ENCODE measurements at places on chromosomes 1 and 21.

- DNase-seq, result no peak
Observed at GRCh38 chr1:69520326-69520725, 47.4 kb upstream of the LRRC7 start.

DNA sequence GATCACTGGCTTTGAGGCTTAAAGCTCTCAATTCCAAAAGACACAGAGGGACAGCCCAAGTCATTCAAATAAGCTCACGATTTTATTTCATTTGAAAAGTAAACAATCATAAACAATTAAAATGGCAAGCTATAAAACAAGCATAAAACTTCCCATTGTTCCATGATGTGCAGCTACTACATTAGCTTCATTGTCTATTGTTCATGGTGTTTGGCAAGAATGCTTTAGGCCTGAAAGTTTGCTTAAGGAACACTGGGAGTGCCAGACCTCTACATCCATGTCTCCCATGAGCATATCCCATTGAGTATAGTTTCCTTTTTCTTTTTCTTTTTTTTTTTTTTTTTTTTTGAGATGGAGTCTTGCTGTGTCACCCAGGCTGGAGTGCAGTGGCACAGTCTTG lies 286.1 kb upstream of the ESRRG start:
- no peak for DNase-seq

- DNase-seq, result peak; percentile 7
Observed at GRCh38 chr1:174740249-174740968, 259.3 kb upstream of the CACYBP start.

DNA sequence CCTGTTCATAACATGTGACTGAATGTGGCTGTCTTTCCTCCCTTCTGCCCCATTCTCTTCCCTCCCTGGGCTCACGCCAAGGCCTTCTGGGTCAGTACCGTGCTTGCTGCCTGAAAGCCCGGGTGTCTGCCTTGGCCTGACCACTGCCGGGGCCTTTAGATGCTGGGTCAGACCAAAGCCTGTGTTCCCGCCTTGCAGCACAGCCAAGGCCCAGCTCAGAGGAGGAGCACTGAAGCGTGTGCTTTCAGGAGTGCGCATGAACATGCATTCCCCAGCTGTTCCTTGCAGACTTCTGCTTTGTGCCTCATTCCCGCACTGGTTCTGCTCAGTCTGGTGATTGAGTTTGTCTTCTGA lies 27.0 kb upstream of the SARS1 start:
- no peak for DNase-seq

DNA sequence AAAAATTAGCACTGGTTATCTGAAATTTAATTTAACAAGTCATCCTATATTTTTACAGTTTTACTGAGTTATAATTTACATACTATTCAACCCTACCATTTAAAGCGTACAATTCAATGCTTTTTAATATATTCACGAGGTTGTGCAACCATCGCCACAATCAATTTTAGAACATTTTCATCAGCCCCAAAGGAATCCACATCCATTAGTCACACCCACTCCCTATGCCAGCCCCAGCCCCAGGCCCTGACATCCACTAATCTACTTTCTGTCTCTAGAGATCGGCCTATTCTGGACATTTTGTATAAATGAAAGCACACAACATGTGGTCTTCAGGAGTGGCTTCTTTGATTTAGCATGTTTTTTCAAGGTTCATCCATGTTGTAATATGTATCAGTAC lies 134.7 kb downstream of the PSMG1 start:
- DNase-seq, result peak; percentile 64

DNA sequence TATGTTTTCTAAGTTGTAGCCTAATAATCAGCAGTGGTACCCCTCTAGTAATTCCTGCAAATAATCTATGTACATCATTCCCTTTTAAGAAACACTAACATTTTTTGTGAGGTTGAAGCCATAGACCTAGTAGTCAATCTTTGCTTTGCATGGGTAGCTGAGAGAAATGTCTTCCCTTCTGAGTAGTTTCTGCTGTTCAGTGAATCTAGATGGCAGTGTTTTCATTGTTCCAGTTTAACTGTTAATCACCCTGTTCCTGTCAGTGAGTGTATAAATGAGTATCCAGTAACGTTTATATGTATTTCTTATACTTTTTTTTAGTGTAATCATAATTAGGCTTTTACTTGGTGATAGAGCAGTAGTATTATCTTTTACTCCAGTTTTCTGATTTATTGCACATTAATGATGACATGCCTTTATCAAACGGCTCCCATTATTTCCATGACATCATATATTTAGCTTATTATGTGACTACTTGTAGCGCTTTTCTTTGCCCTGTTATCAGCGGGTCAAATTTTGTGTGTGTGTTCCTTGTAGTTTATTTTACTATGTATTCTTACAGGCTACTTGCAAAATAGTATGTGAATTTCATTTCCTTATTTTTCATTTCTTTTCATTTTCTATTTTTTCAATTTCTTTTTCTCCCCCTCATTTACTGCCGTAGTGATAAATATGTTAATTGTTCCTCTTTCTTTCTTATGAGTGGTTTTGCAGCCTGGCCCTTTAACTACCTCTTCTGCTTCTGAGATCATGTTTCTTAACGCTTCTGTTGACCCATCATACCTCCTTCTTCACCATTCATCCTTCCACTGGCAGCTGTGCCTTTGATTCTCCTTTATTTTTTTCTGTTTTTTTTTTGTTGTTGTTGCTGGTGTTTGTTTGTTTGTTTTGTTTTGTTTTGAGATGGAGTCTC lies 18.8 kb downstream of the CEP350 start:
- no peak for DNase-seq

- DNase-seq, result no peak
Observed at GRCh38 chr1:97603776-97604175, 317.1 kb downstream of the DPYD start.

GRCh38 chr1:32742199-32742947 lies 39.8 kb upstream of the SYNC start:
- DNase-seq, result no peak

GRCh38 chr1:57423656-57424211 lies at the start of gene DAB1:
Gene DAB1 (minus strand): TSS chr1:57424060. CDS start chr1:57291030, 133,030 bp downstream.
- DNase-seq, result no peak

DNA sequence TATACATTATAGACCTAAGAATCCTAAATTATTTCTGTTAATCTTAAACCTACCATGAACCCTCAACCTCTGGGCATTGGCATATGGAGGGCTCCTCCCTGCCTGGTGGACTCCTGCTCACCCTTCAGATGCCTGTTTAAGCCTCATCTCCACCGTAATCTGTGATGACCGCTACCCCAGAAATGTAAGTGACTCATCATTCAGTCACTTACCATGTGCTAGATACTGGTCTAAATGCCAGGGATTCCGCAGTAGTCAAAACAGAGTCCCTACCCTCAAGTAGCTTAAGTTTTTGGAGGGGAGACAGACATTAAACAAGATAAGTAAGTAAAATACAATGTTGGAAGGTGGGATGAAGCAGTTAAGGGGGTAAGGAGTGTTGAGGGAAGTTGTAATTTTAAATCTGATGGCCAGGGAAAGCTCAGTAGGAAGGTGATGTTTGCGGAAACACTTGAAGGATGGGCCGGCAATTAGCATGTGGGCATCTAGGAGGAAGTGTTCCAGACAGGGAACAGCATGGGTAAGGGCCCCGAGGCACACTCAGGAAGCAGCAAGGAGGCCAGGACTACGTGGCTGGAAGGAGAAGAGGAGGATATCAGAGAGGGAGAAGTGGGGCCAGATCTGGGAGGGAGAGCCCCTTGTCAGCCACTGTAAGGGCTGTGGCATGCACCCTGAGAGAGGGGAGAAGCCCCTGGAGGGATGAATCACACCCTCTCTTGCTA lies 141.7 kb upstream of the HOOK1 start:
- DNase-seq, result peak; percentile 76

DNA sequence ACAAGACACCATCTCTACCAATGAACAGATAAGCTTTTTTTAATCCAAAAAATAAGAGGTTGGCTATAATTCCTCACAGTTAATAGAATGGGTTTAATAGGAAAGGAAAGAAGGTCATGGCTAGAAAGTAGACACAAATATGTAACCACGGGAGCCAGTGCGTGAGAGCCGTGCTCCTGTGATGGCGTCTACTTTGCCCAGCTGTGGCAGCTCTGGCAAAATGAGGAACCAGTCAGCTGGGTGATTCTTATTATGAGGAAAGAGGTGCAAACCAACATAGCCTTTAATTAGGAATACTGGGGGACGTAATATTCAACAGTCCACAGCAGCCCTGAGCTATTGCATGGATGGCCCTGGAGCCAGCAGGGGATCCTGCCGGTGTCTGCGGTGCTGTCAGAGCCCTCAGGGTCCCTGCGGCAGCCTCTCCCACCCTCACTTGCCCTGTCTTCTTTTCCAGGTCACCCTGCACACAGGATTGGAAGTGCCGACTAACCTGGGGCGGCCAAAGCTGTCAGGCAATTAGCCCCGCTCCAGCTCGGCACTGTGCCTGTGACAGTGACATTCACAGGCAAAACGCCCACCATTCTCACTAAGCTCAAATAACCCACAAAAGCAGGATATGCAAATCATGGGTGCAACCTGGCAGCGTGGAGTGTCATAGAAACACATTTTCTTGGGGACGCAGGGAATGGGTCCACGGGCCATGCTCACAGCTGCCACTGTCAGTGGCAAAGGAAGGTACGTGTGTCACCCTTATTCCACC lies 25.9 kb upstream of the GNPAT start:
- DNase-seq, result no peak

DNA sequence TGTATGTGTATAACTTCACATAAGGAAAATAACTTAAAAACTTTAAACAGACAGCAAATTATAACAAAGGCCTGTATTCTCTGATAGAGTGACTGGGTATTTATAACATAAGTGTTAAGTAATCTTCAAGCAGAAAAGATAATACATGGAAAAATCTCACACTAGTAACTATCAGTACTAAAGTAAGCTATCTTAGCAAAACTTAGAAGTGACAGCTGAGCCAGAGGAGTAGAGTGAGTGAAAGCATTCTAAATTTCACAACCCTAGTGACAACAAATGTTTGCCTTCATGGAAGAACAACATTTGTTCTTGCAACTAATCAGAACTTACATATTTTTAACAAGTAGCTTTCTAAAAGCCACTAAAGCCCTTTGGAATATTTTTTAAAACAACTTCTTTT lies 74.5 kb upstream of the B3GALT2 start:
- no peak for DNase-seq

GRCh38 chr1:96715482-96715881 lies 6.1 kb upstream of the PTBP2 start:
- DNase-seq, result no peak

- no peak for DNase-seq
Observed at GRCh38 chr1:223642237-223642636, 23.3 kb downstream of the CAPN8 start.

GRCh38 chr1:186620566-186621350 lies 59.5 kb downstream of the PTGS2 start:
- peak; percentile 96 for DNase-seq

- no peak for DNase-seq
Observed at GRCh38 chr1:30965924-30966599, 57.5 kb upstream of the SDC3 start.

DNA sequence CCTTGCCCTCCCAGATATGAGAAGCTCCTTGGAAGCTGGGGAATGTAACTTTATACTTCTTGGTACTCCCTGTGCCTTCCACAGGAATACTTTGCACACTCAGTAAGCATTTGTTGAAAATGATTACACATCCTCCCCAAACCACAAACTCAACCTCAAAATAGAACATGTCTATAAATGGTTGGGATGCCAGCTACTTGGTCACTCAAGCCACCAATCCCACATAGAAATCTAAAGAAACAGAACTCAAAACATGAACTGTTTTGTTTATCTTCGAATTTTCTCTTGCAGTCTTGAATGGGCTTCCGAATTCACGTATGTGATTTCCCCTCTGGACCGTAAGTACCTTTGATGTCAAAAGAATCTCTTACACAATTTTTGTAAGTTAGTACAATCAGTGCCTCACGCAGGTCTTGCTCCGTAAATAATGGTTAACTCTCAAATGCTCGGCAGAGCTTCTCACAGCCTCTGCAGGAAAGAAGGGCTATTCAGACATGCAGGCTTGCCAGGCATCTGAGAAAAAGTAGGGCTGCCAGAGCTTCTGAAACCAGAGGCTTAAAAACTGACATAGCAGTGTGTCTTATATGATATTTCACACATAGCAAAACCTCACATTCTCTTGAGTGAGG lies 26.9 kb downstream of the SORT1 start:
- peak; percentile 89 for DNase-seq

DNA sequence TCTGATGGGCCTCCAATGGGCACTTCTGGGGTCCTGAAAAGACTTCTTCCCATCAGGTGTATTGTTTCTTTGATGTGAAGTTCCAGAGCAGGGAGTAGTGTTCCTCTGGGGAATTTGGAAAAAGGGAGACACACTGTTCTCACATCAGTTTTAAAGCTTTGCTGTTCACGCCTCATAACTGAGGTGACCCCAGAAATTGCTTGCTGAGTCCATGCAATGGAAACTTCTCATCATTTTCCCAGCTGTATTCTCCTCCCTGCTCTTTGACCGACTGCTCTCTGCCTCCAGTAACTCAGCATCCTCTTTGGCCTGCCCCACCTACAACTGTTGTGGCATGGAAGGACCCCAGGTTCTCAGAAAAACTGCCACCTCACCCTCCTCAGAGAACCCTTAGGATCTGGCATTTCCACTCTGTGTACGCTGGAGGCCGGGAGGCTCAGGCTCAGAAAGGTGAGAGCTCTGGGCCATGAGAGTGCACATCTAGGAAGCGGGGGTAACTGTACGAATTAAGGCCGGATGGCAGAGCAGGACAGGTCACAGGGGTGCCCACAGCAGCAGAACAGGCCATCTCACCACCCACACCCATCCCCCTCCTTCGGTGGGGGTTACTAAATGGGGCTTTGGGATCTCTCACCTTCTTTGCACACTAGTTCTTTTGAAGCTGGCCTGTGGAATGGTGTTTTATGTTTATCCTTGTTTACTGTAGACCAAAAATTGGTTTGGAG lies 51.2 kb downstream of the STX6 start:
- DNase-seq, result no peak

DNA sequence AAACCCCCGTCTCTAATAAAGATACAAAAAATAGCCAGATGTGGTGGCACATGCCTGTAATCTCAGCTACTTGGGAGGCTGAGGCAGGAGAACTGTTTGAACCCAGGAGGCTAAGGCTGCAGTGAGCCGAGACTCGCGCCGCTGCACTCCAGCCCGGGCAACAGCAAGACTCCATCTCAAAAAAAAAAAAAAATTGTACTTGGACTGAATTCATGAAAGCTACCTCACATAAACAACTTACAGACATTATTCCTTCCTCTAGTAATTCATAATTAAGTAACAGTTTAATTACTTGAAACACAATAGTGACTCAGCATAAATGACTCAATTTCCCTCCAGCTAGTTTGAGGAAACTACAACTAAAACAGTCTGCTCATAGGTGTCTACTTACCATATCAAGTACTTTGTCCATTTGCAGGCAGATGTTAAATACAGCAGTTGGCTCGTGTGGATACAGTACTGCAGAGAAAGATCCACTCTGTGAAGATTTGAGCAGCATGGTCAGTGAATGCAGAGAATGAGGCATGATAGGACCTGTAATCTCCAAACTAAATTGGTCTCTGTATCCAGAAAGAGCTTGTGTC lies 9.4 kb downstream of the DONSON start:
- DNase-seq, result peak; percentile 45
